Stimulated activated CD8-positive, alpha-beta memory T cell treated with anti-CD3 and anti-CD28 coated beads, Interleukin-12 subunit alpha, Interleukin-12 subunit beta, amount 100 ng/mL, for 4 hours (primary cell): ENCODE measurements at places on chromosomes 3 and 15.

DNA sequence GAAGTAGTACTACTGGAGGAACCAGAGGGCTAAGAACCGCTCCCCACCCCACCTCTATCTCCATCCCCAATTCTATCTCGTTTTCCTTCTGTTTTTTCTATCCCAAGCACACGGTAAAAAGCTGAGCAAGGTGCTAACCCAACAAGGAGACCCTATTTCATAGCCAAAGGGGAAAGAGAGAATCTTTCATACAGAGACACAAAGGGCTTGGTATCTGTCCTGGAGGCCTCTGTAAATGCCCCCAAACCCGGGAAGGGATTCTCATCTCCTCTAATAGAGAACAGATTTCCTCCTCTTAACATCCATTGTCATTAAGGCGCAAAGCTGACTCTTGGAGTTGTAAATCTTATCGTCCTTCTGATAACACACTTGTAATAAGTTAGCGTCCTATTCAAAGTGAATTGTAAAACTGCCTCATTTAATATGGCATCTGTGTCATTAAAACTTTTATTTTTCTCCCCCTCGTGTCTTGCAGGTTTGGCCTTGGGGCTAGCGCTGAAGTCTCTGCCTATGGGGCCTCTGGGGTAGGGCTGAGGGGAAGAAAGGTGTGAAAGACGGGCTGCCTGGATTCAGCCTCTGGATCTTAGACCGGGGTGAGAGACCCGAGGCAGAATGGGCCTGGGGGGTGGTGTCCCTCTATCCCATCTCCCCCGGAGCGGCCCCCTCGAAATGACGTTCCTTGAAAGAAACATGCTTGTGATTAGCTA lies 12.1 kb downstream of the NR2F2 start:
- DNase-seq = no peak

- no peak for DNase-seq
Observed at GRCh38 chr15:81813215-81813614, 232.6 kb downstream of the MEX3B start.

DNA sequence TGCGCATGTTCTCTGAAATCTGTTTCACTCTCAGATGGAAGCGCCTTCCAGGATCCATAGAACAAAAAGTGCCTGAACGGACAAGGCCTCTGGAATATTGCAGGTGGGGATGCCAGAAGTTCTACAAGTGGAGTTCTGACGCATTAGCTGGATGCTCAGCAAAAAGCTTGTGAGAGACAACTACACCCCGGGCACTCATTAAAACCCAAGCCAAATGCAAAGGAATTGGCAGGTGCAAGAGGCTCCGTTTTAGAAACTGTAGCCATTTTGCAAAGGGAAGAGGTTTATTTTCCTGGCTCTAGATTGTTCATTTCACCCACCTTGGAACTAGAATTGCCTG lies 35.2 kb upstream of the SLC24A5 start:
- DNase-seq = no peak

GRCh38 chr15:99343881-99344551 lies 92.7 kb downstream of the LRRC28 start:
- DNase-seq = peak; percentile 10

DNA sequence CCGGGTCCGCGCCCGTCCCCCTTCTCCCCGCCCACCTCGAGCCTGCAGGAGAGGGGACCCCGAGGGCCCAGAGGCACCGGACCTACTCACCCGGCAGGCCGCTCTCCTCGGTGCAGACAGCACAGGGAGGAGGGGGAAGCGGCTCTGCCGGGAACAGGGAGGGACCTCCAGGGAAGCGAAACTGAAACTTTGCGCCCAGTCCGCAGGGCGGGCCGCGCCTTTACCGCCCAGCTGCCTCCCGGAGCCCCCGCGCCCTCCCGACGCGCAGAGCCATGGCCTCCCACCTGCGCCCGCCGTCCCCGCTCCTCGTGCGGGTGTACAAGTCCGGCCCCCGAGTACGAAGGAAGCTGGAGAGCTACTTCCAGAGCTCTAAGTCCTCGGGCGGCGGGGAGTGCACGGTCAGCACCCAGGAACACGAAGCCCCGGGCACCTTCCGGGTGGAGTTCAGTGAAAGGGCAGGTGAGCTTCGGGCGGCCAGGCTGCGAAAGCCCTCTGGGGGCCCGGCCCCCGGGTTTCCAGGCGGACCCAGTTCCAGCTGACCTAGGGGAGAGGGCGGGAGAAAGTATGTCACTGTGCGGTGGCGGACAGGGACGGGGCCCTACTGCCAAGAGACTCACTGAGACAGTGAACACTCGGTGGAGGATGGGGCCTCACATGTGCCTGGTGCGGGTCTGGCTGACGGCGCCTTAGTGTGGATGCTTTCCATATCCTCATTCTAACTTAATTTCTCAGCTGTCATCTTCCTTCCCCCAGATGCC lies at the start of the genes DTX3L and PARP9:
DTX3L (plus strand) TSS at position 184 of the 758 bp plus-strand sequence; CDS start at position 273, 89 bp downstream.
PARP9 (minus strand) TSS at position 146 of the 758 bp plus-strand sequence. CDS start 4,680 bp downstream, outside the sequence.
- DNase-seq = peak; percentile 78
